A549 (cell line): ENCODE measurements at places on chromosomes 1 and 21.

DNA sequence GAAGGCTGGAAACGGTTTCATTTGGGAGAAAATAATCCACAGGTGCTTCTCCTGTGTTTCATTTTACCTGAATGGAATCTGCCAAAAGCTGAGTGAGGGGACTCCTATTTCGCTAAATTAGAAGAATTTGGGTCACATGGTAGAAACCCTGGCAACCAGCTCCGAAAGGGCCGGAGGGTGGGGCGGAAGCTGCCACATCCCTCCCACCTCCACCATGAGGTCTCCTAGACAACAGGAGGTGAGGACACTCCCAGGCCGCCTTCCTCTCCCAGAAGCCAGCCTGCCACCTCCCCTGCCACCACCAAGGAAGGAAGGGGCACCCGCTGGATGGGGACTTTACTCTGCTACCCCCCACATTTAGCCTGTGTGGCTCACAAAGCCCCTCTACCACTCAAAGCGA lies 199.9 kb upstream of the ZC3H12A start:
- no peak for DNase-seq

- no peak for DNase-seq
These were observed 19.4 kb downstream of the ABCG1 start for GRCh38 chr21:42238185-42238934.

DNA sequence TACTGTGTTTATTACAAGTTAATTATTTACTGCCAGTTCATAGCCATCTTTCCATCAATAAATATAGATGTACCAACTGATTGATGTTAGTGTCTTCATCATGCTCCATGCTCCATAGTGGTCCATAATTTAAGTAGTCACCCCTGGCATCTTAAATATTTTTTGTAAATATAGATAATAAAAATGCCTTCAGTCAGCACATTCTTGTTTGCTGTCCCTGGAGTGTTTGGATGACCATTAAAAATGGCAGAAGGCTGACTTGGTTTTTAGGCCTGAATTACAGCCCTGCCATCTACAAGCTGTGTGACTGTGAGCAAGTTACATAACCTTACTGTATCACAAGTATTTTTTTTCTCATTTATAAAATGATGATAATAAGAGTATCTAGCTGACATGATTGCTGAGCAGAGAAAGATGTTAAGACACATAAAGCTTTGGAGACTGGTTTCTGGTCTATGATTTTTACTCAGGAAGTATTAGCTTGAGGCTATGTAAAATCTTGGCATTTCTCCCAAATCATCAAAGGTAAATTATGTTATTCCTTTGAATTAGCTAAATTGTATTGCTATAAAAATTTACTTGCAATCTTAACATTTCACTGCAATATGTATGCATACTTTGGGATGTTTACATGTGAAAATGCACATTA lies 427.2 kb downstream of the USP25 start:
- DNase-seq, result no peak

GRCh38 chr1:25662061-25662460 lies 45.5 kb downstream of the MAN1C1 start:
- no peak for DNase-seq

DNA sequence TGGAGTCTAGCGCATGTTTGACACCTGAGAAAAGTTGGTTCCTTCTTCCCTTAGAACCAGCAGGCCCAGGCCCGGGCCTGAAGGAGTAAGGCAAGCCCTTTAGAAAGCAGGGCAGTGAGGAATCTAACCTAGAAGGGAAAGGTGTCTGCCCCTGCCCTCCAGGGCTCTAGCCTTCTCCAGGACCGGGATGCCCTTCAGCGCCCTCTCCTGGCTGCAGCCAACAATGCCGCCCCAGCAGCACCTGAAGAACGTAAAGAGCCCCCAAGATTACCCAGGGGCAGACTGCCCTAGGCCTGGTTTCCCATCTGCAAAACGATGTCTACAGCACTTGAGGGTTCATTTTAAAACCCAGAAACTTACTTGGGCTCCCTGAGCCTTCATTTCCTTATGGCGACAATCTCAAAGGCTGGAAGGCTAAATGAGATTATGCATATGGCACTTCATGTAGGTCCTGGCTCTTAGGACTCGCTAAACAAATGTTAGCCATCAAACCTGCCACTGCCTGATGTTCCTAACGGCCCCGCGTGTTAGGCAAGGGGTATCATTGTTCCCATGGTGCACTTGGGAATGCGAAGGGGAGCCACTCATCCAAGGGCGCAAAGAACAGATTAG lies 106.7 kb upstream of the KLHDC7A start:
- DNase-seq, result peak; percentile 5

GRCh38 chr1:78687914-78688313 lies 38.3 kb downstream of the IFI44 start:
- DNase-seq, result no peak

DNA sequence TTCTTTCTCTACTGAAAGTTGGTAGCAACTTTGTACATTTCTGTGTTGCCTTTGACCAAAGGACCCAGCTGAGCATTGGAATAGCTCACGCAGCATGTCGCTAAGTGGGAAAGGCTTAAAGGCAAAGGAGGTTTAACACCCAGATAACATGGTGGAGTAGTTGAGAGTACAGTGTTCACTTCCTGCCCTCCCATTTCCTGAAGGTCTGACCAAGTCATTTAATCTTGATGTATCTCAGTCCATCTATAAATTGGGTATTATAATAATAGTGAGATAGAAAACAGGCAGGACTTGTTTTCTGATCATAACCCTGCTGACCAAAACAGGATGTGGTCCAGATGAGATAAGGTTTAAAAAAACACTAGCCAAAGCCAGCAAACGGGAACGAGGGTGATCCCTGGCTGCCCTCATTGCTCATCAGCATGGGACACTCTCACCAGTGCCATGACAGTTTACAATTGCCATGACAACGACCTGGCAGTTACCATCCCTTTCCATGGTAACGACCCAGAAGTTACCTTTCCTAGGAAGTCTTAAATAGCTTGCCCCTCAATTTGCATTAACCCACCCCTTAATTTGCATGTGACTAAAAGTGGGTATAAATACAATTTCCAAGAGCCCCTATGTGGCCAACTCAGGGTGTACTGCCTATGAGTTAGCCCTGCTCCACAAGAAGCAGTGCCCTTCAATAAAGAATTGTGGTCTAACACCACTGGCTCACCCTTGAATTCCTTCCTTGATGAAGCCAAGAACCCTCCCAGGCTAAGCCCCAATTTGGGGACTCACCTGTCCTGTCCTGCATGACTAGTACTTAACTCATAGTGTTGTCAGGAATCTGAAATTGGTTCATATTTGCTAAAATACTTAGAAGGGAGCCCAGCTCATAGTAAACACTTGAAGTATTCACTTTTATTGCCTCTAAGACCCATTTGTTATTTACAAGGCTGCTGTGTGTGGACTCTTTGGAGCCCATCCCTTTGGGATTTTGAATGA lies 28.4 kb upstream of the FHAD1 start:
- no peak for DNase-seq

GRCh38 chr1:115069659-115070308 lies 19.5 kb downstream of the TSPAN2 start:
- DNase-seq, result no peak

- DNase-seq, result no peak
These were observed 86.8 kb downstream of the HLX start for GRCh38 chr1:220966041-220966440.

DNA sequence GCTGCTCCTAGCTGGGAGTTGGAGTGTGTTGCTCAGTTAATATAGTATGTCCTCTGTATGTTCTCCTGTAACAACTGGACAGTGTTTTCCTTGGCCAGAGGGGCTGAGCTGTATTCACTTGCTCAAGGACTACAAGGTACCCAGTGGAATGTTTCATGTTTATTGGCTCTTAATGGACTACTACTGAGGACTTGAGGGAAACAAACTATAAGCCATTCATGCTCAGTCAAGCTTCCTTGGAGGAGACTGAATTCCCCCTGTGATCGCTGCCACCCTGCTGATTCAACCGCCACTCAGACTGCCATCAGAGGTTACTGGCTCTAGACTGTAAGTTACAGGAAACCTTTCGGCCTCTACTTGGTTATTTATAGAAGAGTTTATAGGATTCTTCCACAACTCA lies 166.6 kb downstream of the ZC3H11B start:
- DNase-seq, result no peak

GRCh38 chr21:19048098-19048672 lies 644.6 kb upstream of the TMPRSS15 start:
- no peak for DNase-seq
